Activated naive CD8-positive, alpha-beta T cell treated with anti-CD3 and anti-CD28 coated beads, Interleukin-2, amount 10 ng/mL, durations not matched to agents 7 days and 5 days (primary cell): ENCODE measurements at places on chromosomes 3 and 15.

DNA sequence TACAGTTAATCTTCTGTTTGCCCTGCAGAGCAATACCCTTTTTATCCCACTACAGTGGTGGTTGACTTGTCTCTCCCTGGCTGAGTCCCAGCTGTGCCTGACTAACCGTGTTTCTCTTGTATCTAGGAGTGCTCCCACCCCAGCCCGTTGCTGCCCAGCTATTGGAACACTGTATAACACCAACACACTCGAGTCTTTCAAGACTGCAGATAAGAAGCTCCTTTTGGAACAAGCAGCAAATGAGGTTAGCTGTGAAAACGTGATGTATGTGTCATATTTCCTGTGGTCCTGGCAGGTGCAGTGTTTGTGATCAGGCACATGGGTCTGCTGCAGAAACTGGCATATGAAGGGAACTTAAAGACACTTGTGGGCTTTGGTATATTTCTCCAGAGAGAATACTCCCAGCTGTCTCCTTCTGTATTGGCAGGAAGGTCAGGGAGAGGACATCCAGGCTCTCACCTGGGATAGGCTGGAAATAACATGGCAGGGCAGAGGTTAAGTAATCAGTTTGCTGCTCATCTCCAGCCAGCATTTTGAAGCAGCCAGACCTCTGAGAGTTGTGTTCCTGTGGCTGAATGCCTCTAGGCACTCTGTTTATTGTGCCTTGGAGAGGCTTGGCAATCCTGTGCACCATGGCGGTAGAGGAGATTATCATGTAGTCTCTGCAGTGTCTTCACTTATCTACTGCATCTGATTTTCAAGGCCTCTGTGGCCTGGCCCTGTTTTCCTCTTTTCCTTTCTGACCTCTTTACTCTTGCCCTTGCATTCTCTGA, 34.8 kb downstream of the ATG7 start:
- peak overlapping the region; percentile 49 for H3K27ac ChIP-seq
- H3K4me1 ChIP-seq, result peaks cover 26% of the 10 kb centered on the region
- no peaks in the 10 kb centered on the region for H3K27me3 ChIP-seq
- peaks cover 43% of the 10 kb centered on the region for H3K36me3 ChIP-seq

- H3K27ac ChIP-seq, result no peak overlapping the region
- DNase-seq, result no peak
- H3K4me1 ChIP-seq, result peaks cover 5% of the 10 kb centered on the region
Observed at GRCh38 chr15:65100442-65100841, 14.6 kb downstream of the UBAP1L start.

GRCh38 chr3:178669758-178670157, 133.5 kb downstream of the KCNMB2 start:
- no peak overlapping the region for H3K27ac ChIP-seq
- H3K4me1 ChIP-seq, result peaks cover 12% of the 10 kb centered on the region
- H3K4me3 ChIP-seq, result no peak overlapping the region
- peaks cover 3% of the 10 kb centered on the region for H3K27me3 ChIP-seq
- no peak for DNase-seq

GRCh38 chr3:66492672-66493071, 8.2 kb downstream of the LRIG1 start:
- DNase-seq, result no peak
- peaks cover 69% of the 10 kb centered on the region for H3K4me1 ChIP-seq
- no peak overlapping the region for H3K27ac ChIP-seq
- peaks cover 6% of the 10 kb centered on the region for H3K27me3 ChIP-seq

- no peak overlapping the region for H3K27ac ChIP-seq
- no peak overlapping the region for H3K4me3 ChIP-seq
Observed at GRCh38 chr3:43810797-43811196, 120.1 kb downstream of the ABHD5 start.

DNA sequence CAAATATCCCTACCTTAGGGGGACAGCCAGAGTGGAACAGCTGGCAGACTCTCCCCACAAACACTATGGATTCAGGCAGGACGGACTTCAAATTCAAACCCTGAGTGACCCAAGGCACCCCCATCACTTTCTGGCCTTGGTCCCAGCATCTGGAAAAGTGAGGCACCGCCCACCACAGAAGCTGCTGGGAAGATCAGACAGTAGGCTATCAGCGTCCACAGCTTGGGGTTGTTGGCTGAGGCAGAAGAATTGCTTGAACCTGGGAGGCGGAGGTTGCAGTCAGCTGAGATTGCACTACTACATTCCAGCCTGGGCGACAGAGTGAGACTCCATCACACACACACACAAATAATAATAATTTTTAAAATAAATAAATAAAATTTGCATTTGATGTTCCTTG, 8.5 kb downstream of the PFKFB4 start:
- H3K4me1 ChIP-seq, result peaks cover 15% of the 10 kb centered on the region
- no peak overlapping the region for H3K27ac ChIP-seq
- H3K27me3 ChIP-seq, result no peaks in the 10 kb centered on the region
- no peak for DNase-seq
- H3K4me3 ChIP-seq, result no peak overlapping the region

DNA sequence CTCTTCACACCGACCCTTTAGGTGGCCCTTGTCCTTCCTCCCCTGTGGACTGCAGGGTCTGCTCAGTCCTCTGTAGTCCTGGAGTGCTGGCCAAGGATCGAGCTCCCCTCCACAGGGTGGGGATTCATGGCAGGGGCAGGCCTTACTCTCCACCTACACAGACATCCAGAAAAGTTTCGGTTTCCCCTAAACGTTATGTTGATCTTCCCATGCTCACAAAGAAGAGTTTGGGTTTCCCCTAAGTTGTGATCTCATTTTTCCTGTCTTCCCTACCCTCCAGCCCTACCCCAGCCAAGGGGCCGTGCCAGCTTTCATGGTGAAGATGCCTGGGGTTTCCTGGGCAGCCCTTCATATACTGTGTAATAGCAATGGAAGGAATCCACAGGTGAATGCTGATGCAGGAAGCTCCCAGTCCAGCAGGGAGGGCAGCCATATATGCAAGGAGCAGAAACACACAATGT, 10.3 kb downstream of the STOML1 start:
- DNase-seq, result no peak
- H3K4me3 ChIP-seq, result peak overlapping the region; percentile 51
- H3K27ac ChIP-seq, result peak overlapping the region; percentile 94
- peaks cover 7% of the 10 kb centered on the region for H3K36me3 ChIP-seq

DNA sequence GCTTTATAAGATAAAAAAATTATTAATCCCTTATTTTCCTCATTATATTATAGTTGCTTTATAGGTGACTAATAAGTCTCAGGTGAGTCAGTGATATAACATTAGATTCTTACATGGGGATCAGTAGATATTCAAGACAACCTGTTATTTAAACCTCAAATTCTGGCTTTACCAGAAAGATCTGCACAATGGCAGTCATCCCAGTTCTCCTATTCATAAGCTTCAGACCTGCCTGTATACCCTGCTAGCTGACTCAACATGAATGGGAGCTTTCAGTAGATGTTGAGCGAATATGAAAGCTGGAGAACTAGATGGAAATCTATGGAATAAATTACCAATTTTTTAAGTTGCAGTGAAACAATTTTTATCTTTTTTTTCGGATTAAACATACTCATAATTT, 20.5 kb upstream of the CCDC54 start:
- DNase-seq, result no peak
- H3K4me3 ChIP-seq, result no peak overlapping the region
- H3K4me1 ChIP-seq, result no peaks in the 10 kb centered on the region

DNA sequence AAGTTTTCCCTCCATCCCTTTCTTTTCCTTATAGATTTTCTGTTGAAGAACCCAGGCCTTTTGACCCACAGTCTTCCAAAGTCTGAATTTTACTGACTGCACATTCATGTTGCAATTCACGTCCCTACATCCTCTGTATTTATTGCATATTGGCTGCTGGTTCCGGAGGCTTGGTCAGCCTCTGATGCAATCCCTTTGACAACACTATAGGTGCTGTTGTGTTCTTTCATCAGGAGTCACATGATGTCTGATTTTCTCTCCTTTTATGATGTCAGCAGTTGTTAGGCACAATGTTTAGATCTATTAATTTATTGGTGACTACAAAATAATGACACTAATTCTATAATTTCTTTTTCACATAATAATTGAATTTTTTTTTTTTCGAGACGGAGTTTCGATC, 8.7 kb downstream of the CYP1A1 start:
- no peak overlapping the region for H3K4me3 ChIP-seq
- H3K36me3 ChIP-seq, result no peaks in the 10 kb centered on the region
- DNase-seq, result no peak
- H3K27me3 ChIP-seq, result no peaks in the 10 kb centered on the region
- H3K27ac ChIP-seq, result no peak overlapping the region
- no peaks in the 10 kb centered on the region for H3K4me1 ChIP-seq

- H3K27ac ChIP-seq, result no peak overlapping the region
- DNase-seq, result no peak
- no peaks in the 10 kb centered on the region for H3K36me3 ChIP-seq
- no peak overlapping the region for H3K4me3 ChIP-seq
- peaks cover 20% of the 10 kb centered on the region for H3K27me3 ChIP-seq
Observed at GRCh38 chr3:187533797-187534196, 136.4 kb downstream of the SST start.

- H3K36me3 ChIP-seq, result peaks cover 68% of the 10 kb centered on the region
- H3K4me1 ChIP-seq, result peaks cover 35% of the 10 kb centered on the region
- no peak overlapping the region for H3K27ac ChIP-seq
- no peaks in the 10 kb centered on the region for H3K27me3 ChIP-seq
- DNase-seq, result no peak
Observed at GRCh38 chr3:67650084-67650483, 4.3 kb downstream of the SUCLG2 start.

- no peaks in the 10 kb centered on the region for H3K36me3 ChIP-seq
- H3K27ac ChIP-seq, result no peak overlapping the region
- H3K4me1 ChIP-seq, result no peaks in the 10 kb centered on the region
- no peak overlapping the region for H3K4me3 ChIP-seq
- H3K27me3 ChIP-seq, result no peaks in the 10 kb centered on the region
Observed at GRCh38 chr3:131975047-131975446, 59.8 kb downstream of the CPNE4 start.

GRCh38 chr15:78981532-78982313, 36.9 kb upstream of the CTSH start:
- no peak overlapping the region for H3K27ac ChIP-seq
- no peak for DNase-seq
- peaks cover 2% of the 10 kb centered on the region for H3K27me3 ChIP-seq
- H3K4me3 ChIP-seq, result no peak overlapping the region
- peaks cover 7% of the 10 kb centered on the region for H3K4me1 ChIP-seq

DNA sequence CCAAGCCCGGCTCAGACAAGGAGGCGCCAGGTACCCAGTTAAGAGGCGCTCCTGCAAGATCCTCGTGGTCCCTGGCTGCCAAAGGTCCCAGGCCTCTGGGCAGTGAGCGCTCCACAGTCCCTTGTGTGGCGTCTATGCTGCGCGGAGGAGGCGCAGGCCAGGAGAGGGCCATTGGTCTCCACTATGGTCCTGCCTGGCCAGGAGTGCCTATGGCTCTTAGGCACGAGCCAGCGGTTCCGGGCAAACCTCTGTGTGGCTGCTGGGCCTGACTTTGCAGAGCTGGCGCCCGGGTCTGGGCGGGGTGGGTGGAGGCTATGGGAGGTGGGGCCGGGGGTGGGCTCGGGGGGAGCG, 660 bp upstream of the ADAMTSL3 start:
- H3K4me1 ChIP-seq, result no peaks in the 10 kb centered on the region
- DNase-seq, result no peak
- no peaks in the 10 kb centered on the region for H3K36me3 ChIP-seq
- peaks cover 28% of the 10 kb centered on the region for H3K27me3 ChIP-seq
- H3K4me3 ChIP-seq, result no peak overlapping the region

DNA sequence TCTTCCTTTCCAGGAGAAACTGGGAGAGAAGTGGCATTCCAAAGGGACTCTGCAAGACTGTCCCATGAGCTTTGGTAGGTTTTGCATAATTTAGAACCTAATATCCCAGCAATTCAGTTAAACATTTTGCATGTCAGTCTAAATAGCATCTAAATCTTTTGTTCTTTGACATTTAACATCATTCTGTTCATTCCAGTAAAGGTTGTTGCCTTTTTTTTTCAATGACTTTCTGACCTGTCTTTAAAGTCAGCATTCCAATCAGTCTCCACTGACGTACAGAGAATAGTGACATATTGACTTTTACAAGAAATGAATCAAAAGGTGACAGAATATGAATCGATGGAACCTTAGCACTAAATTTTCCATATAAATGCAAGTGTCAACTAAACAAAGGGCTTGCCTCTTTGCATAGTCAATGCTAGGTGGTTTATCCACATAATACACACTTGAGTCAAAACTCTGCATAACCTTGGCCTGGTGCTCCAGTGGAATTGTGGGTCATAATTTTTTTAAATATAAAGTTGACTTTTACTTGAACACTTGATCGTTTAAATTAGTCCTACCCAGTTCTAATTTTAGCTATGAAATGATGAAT, 370.1 kb downstream of the CNTN6 start:
- H3K4me1 ChIP-seq, result no peaks in the 10 kb centered on the region
- DNase-seq, result no peak

- no peak for DNase-seq
- peaks cover 3% of the 10 kb centered on the region for H3K36me3 ChIP-seq
- H3K27ac ChIP-seq, result no peak overlapping the region
- H3K27me3 ChIP-seq, result peaks cover 1% of the 10 kb centered on the region
- peaks cover 1% of the 10 kb centered on the region for H3K4me1 ChIP-seq
Observed at GRCh38 chr15:75091814-75092213, 68.4 kb downstream of the PPCDC start.
